Caudate nucleus (tissue), 63 donors: ENCODE measurements at places on chromosomes 12 and 14.

GRCh38 chr12:123715195-123715594 lies 3.0 kb downstream of the ATP6V0A2 start:
- DNase-seq, result no peak

DNA sequence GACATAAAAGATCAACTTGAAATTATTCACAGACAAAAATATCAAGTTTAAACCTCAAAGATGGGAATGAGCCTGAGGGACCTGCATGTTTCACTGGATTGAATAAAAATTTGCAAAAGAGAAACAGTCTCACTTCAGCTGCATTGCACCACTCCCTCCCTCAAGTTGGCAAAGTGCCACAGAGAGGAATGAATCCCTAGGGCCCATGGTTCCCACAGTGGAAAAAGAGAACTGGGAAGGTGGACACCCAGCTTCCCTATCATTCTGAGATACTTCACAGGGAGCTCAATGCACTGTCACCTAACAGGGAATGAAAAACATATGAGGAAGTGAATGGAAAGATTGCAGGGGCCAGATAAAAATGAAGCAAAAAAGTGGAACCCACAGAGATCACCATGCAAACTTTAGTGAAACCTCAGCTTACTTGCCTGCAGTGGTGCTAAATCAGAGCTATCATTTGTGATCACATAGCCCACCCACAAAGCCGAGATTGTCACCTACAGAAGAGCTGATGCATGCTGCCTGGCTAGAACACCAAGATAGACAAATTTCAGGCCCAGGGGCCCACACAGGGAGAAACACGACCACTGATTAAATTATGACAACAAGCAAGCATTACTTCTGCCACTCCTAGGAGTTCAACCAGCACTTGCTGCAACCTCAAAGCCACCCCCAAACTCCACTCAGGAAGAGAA lies 911.3 kb downstream of the LRFN5 start:
- no peak for DNase-seq

GRCh38 chr12:74446466-74446865 lies 91.2 kb upstream of the ATXN7L3B start:
- no peak for DNase-seq

GRCh38 chr12:100826323-100826722 lies 31.7 kb downstream of the ANO4 start:
- peak; percentile 5 for DNase-seq

- no peak for DNase-seq
Measured at GRCh38 chr12:57341275-57341990, 89.4 kb downstream of the R3HDM2 start.
